Ureter (tissue), 1 donor: ENCODE measurements at places on chromosomes 6 and 20.

GRCh38 chr20:38554986-38555385 lies 26.0 kb upstream of the ADIG start:
- DNase-seq: no peak

DNA sequence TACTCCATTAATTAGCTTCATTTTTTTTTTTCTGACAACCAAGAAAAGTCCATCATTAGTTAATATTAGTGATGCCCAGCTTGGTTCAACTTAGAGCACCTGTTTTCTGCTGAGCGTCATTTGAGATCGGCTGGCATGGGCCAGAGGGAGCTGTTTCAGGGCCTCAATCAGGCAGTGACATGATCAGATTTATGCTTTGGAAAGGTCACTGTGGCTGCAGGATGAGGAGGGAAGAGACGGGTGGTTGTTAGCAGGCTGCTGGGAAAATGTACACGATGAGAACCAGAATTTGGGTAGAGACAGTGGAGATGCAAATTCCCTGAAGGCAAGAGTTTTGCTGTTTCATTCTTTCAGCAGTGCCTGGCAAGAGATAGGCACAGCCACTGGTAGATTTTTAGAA lies 4.4 kb upstream of the STX16 start:
- DNase-seq: peak; percentile 18

DNA sequence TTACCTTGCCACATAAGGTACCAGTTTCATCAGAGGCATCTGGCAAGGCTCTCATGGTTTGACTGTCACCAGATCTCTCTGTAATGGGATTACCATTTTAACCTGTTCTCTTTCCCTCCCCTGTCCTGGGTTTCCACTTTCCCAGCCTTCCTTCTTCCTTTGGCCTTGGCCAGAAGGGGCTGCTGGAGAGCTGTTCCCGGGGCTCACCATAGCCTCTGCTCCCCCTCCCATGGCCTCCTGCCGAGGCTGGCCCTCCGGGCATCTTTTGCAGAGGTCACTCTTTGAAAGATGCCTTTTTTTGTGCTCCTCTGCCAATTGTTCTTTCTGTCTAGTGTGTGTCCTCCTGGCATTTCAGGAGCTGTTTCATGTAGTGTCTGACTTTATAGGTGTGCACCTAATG lies 100.7 kb upstream of the SCP2D1 start:
- no peak for DNase-seq

DNA sequence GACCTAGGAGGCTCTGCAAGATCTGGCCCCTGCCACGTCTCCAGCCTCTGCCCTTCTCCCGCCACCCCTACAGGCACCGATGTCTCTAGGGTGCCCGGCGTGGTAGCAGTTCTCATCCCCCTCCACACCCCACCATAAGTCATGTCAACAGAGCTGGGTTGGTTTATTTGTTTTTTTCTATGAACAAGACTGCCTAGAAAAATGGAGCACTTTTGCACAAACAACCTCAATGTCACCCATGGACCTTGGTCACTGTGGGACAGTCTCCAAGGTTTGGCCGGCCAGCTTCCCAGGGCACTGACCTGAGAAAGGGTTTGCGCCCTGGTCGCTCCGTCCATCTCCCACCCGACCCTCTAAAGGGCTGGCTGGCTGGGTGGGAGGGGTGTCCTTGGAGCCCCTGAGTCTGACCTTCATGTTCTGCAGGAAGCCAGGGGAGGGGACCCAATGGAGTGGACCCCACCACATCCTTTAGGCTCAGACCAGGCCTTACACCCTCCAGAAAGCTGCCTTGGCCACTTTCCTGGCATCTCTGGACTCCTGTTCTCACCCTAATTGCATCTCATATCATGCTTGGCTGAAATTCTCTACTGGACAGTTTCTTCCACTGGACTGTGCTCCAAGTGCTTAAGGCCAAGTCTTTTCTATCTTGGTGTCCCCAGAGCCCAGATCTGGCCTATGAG lies 104.8 kb upstream of the PTPN1 start:
- DNase-seq: no peak

DNA sequence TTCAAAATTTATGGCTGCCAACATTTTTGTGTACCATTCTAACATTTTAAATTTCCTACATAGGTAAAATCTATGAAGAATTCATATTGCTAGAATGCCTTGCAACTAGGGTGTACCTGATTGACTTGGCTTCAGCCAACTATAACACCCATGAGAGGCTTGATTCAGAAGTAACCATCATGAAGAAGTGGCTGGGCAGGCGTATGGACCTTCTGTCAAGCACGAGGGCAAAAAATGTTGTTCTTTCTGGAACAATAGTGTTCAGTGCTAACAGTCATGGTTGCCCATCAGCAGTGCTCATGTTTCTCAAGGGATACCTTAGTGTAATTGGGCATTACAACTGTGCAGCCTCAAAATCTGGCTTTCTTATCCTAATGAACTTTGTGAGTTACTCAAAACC lies 42.9 kb downstream of the ID4 start:
- no peak for DNase-seq

- DNase-seq: no peak
Measured at GRCh38 chr20:6213311-6213710, 90.5 kb upstream of the FERMT1 start.

DNA sequence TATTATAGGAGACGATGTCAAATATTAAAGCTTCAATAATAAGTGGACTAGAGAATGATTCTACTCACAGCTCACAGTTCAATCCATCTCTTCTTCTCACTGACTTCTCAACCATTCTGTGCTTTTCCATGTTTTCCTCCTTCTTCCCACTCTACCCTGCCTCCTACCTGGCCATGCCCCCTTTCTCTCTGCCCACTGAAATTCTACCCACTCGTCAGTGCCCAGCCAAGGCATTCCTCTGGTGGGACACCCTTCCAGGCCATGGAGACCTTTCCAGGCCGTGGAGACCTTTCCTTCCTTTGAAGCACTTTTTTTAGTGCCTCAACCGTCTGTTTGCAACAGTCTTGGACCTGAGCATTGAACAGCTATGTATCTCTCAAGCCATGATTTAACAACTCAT lies 18.5 kb downstream of the BACH2 start:
- DNase-seq: no peak

DNA sequence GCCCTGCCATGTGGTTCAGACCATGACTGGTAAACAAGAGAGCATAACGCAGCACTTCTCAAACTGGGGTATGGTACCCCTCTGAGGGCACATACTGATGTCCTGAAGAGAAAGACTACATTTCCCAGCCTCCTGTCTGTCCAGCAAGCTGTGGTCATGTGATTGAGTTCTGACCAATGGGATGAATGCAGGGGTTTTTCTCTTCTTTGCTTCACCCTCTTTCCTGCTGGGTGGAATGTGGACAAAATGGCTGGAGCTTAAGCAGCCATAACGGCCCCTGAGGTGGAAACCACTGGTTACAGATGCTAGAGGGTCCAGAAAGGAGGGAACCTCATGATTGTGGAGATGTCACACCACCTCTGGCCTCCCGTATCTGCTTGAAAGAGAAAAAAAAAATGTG lies 19.4 kb upstream of the KCNB1 start:
- DNase-seq: no peak

GRCh38 chr6:124888581-124889371 lies 73.5 kb upstream of the RNF217 start:
- DNase-seq: no peak

DNA sequence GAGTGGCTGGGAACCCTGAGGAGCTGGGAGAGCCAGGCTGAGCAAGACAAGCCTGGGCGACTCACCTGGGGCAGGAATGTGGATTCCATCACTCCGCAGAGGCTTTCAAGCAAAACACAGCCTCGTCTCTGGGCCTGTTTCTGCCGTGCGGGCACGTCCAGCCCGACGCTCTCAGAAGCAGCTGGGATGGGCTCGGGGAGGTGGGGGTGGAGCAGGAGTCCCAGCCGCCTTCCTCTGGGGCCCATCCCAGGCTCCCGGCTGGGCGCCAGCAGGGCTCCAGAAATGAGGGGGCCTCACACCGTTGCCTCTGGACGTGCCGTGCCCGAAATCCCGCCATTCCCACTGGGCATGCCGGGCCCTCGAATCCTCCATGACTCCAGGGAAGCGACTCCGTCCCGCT lies 8.7 kb upstream of the RPS21 start:
- DNase-seq: peak; percentile 83

DNA sequence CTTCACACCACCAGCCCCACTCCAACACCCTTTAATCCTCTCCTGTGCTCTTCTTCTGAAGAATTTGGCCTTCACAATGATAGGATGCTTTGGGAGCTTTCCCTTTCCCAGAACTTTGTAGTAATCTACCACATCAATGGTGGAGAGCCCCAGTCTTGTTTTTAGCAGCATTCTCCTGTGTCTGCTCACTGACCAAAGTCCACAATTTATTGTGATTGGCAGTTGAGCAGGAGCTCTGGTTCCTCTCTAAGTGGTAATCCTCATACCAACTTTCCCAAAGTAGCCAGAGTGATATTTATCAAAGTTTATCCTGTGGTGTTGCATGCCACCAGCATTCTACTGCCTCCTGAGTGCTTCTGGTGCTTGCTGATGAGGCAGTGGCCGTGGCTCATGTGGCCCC lies 29.0 kb upstream of the OPN5 start:
- DNase-seq: no peak

GRCh38 chr20:32490942-32491763 lies 94.0 kb downstream of the NOL4L start:
- no peak for DNase-seq

GRCh38 chr6:161133963-161134362 lies 139.9 kb downstream of the AGPAT4 start:
- DNase-seq: no peak

GRCh38 chr6:98323605-98324004 lies 510.8 kb upstream of the POU3F2 start:
- no peak for DNase-seq

DNA sequence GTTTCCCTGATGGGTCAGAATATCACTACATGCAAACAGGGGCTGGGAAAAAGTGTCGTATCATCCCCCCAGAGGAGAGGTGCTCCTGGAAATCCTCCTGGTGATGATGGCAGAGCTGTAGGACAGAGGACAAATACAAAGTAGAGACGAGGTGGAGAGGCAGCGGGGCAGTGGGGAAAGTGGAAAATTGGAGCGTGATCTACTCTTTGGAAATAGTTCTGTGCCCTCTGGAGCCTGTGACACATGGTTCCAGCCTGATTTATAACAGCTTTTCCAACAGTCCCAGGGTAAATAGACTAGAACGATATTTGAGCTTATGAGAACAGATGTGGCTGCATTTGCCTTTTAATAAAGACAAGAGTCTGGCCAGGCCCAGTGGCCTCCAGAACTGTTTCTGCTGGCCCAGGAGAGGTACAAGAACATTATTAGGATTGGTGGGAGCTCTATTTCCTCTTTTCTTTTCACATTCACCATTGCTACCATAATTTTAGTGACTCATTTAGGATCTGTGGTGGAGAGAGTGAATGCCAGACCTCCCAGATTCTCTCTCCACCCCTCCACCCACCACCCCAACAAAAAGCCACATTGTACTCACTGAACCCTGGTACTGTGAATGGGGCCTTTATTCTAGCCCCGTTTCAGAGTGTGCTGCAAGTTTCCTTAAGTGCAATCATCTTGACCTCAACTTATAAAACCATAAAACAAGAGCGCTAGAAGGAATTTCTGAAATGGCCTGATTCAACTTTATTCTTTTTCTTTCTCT lies 78.3 kb downstream of the BTBD3 start:
- DNase-seq: no peak

- DNase-seq: no peak
Measured at GRCh38 chr6:51719297-51719696, 368.1 kb downstream of the PKHD1 start.

DNA sequence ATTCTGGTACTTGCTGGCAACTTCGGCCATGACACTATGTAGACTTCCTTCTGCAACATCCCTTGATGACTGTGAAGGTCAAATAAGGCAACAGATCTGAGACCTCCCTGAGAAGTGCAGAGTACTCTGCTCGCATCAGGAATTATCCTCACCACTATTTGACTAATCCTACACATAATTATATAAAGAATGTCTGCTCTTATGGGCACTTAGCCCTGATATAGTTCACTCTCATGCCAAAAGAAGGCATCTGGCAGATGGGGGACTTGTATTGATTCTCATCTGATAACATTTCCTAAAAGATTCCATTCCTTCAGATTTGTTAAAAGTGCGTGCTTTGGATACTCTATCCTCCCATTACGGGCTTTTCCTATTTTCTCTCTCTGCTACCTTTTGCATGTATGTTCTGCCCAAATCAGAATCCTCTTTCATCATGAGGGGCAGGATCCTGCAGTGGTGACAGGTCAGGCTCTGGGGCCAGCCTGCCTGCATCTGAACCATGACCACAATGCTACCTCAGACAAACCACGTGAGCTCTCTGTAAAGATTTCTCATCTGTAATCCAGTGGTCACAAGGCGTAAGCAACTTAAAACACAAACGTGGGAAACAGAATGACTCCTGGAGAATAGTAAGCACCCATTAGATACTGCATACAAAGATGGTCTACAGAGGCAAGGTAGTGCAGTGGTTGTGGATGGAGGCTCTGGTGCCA lies 134.0 kb downstream of the GJA10 start:
- DNase-seq: no peak

- no peak for DNase-seq
Measured at GRCh38 chr6:97674802-97675201, 391.8 kb upstream of the MMS22L start.

GRCh38 chr20:32972181-32973076 lies 31.8 kb downstream of the SUN5 start:
- peak; percentile 51 for DNase-seq

GRCh38 chr20:10304471-10305046 lies 85.9 kb downstream of the SNAP25 start:
- no peak for DNase-seq

DNA sequence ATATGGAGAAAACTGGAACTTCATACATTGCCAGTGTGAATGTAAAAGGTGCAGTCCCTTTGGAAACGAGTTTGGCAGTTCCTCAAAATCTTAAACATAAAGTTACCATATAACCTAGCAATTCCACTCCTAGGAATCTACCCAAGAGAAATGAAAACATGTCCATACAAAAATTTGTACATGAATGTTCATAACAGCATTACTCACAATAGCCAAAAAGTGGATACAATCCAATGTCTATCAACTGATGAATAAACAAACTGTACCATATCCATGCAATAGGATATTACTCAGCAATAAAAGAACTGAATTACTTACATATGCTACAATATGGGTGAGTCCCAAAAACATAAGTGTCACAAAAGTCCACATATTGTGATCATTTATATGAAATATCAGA lies 48.7 kb upstream of the ERVFRD-1 start:
- no peak for DNase-seq

DNA sequence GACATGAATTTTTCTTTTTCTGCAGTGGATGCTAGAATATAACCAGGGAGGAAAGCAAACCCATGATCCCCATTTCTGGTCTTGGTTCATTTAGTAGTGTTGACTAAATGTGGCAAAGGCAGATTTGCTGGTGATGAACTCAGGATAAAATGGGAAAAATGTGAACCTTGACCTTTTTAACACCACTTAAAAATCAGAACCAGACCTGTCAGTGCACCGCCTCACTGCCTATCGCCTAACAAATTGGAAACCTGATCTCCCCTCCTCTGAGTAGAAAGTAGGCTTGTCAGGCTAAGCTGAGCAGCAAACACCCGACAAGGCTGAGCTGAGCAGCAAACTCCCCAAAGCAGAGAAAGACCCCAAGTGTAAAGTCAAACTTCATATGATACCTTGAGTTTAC lies 254.8 kb downstream of the FOXC1 start:
- no peak for DNase-seq
